ENCODE measurements at places on chromosomes 2 and 18.

DNA sequence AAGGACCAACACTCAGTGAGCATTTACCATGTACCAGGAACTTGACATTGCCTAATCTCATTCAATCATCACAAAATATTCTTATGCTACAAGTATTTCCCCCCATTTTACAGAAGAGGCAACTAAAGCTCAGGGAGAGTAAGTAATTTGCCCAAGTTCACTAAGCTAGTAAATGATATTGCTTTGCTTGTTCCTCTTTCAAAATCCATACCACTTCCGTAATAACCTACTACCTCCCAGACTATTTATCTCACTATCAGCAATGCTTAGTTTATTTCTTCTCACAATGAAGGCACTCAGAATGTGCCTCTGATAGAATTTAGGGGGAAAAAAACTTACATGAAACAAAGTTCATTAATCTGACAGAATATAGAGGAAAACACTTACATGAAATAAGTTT lies 1070.9 kb upstream of the FANCL start:
- DNase-seq = no peak

DNA sequence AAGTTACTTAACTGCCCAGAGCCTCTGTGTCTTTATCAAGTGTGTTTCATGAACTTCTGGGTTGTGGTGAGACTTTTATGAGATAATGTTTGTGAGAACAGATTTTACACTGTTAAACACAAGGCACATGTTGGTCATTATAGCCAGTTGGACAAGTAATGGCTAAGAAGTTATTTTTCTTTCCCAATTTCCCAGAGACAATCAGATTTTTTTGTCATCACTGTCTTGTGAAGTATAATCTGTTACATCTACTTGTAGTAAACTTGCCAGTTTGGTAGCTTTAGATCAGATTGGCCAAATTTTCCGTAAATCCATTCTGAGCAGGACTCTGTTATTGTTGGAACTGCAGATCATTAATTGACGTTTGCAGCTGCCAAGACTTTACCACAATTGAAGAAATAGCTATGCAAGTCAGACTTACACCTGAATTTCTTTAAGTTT lies 838.8 kb downstream of the SLC4A3 start:
- no peak for DNase-seq

DNA sequence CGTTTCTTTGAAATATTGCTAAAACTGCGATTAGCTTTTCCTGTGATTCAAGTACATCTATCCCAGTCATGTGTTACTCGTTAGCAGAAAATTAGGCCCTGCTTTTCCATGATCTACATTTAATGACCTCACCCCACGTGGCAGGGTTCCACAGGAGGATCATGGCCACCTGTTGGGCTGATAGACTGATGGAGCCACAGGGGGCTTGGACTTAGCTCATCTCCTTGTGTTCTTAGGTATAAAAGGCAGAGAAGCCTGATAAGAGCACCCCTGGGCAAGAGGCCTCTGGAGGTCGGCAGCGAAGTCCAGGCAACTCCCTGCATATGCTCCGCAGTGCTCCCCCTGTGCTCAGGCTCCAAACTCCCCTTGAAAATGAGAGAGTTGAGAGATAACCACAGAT lies 12.9 kb downstream of the FZD7 start:
- DNase-seq = no peak

DNA sequence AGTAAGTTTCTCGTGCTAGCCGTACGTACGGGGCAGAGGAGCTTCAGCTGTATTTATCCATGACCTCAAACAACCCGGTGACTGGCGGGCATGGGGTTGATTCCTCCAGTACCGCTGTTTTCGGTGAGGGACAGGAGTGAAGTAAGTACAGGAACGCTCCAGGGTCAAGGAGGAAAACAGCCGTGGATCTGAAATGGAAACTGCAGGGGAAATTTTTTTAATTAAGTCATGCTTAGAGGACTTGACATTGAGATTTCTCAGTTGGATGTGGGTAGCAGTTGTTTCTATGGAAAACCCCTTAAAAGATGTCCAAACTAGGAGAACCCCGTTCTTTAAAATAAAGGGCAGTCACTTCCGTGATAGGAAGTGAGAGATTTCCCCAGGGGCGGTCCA lies 1.2 kb downstream of the RAB12 start:
- DNase-seq = no peak

DNA sequence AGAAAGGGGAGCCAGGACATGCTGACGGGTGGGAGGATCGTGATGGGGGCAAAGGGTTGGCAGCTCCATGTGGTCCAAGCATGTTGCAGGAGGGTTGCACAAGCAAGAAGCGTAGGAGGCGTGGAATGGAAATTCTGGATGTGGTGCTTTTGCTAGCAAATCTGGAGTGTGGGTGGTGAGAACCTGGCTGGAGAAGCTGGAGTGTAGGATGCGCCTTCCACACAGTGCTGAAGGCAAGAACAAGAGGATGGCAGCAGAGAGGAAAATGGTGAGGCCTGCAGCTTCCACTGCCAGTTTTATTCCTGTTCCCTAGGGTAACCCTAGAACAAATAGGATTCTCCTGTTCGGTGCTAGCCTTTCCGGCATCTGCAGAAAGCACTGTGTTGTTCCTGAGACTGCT lies 22.4 kb downstream of the CREG2 start:
- DNase-seq = no peak

DNA sequence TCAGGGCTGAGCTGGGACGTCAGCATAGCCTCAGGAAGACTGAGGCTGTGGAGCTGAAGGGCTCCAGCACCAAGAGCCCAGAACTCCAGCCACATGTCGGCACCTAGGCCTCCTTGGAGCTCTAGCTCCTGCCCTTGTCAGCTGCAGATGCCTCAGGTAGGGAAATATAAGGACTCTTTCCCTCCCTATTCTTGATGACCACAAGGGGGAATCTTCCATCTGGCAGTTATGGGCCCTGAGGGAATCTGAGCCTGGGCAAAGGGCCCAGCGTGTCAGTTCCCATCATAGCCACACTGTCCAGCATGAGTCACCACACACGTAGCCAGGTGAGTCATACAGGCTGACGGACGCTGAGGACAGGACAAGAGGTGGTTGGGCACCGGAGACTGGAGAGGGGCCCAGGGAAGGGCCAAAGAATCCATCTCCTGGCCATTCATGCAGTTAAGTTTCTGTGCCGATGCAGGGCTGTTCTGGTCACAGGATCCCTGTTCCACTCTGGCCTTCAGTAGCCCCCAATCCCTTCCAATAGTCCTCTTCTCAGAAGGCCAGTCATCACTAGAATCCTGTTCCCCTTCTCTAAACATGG lies 1.8 kb downstream of the MPV17 start:
- no peak for DNase-seq
